ENCODE measurements at places on chromosomes 5 and 9.

DNA sequence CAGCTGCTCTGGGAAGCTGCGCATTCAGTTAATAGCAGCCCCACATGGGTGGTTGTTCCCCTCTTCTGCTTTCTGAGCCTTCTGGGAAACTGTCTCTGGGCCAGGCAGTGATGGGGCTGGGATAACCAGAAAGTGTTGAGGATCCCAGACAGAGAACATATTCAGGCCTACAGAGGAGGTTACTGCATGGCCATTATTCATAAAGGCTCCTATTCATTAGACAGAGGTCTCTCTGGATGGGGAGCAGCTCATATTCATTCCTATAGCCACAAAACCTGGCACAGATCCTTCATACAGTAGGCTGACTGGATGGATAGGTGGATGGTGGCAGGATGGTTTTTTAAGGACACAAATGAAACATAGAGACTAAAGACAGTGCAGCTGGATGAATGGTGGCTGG lies 76.3 kb downstream of the HSPA4 start:
- no peak for DNase-seq

GRCh38 chr9:104987743-104988142 lies 59.8 kb upstream of the ABCA1 start:
- DNase-seq, result no peak

- no peak for DNase-seq
These were observed 9.5 kb upstream of the DPYSL3 start for GRCh38 chr5:147519380-147519779.

GRCh38 chr5:175695161-175696126 lies 37.6 kb downstream of the HRH2 start:
- no peak for DNase-seq

- DNase-seq, result no peak
These were observed 15.1 kb upstream of the IRF1 start for GRCh38 chr5:132505641-132506040.

DNA sequence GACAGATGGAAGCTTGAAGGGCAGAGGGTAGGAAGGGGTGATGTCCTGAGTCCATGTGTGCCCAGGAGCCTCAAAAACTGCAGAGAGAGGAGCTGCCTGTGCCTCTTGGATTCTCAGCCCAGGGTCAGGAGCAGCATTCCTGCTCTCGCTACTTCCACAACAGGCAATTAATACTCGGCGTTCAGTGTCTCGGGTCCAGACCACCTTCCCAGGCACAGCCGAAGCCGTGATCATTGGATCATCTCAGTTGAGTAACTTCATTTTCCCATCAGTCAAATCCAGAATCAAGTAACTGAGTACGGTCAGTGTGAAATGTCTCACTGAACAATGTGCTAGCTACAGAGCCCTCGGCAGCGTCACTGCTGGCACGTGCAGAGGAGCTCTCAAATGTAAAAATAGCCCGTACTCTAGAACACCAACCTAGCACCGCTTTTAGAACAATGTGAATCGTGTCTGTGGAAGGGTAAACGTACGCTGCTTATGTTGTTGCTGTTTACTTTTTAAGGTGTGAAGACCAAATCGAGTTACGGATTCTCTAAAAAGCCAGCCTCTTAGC lies 63.5 kb upstream of the IRX4 start:
- no peak for DNase-seq

- DNase-seq, result no peak
These were observed 529 bp upstream of the NRARP start for GRCh38 chr9:137302449-137303150.

- DNase-seq, result no peak
These were observed 1.4 kb downstream of the MLLT3 start for GRCh38 chr9:20620650-20621470.

- DNase-seq, result no peak
These were observed 1.2 kb downstream of the ABCA2 start for GRCh38 chr9:137026828-137027227.

- no peak for DNase-seq
These were observed 29.9 kb downstream of the CSF2 start for GRCh38 chr5:132103332-132103951.

DNA sequence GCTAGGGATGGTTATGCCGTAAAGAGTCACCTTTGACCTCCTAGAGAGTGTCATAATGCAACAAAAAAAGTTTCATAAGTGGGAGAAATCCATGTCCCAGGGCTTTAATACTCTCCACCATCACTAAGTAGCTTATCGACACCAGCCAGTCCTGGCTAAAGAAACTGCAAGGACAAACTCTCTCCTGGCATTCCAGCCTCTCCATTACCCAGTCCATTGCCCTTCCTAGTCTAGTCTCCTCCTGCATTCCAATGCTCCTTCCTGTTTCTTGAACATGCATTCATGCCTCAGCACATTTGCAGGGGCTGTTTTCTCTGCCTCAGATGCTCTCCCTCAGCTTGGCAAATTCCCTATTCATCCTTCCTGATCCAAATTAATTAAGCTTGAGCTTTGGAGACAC lies 364.1 kb downstream of the BRINP1 start:
- DNase-seq, result no peak

DNA sequence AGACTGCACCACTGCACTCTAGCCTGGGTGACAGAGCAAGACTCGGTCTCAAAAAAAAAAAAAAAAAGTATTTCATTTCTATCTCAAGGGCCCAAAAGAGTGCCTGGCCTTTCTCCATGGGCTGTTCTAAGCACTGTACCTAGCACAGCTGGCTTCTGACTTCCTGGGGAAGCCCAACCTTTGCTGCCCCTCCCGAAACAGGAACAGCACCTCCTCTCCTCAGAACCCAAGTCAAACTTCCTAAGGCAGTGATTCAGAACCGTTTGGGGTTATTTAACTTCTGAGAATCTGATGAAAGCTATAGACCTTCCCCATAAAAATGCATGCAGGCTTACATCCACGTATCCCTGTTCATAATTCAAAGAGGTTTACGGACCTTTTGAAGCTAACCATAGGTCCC lies 57.8 kb downstream of the NRG2 start:
- DNase-seq, result no peak

GRCh38 chr5:14246350-14247053 lies 103.4 kb downstream of the TRIO start:
- DNase-seq, result no peak

DNA sequence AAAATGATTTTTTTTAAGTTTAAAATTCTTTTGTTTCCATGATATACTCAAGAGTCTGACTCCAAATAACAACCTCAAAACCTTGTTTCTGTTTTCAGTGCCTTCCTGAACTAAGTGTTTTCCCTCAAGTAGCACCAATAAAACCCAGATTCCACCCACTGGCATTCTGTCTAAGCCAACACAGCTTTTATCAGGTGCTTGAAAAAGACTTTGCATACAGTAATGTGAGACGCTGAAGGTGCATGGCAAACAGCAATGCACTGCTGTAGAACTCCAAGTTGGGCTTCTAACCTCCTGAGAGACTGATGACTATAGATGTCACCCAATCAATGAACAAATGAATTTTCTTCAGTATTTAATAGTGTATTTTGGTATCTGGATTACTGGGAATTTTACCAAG lies 95.7 kb downstream of the NFIB start:
- peak; percentile 51 for DNase-seq

DNA sequence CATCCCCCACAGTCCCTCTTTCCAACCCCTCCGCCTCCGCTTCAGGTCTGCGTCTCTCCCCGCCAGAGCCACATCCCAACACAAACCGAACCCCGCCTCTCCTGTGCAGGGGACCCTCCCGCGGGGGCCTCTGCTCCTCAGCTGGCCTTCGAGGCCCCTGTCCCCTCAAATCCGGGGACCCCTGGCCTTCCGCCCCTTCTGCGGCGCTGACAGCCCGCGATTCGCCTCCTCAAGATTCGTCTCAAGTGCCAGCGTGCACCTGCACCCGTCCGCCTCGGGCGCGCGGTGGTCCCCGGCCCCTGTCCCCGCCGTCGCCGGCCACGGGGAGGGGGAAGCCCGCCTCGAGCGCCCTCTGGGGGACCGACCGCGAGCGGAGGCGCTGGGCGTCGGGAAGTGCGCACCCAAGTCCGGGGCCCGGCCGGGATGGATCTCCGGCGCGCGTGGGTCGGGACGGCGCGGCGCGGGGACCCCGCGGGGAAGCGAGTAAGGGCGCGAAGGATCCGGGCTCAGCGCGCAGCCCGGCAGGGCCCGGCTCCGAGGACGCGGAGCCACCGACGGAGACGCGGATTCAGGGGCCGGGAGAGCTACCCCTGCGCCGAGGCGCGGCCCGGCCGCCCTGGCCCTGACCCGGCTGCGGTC lies 623 bp downstream of the FLT4 start:
- no peak for DNase-seq

GRCh38 chr9:118262191-118262590 lies 558.0 kb downstream of the TLR4 start:
- peak; percentile 10 for DNase-seq

- DNase-seq, result no peak
These were observed 143.4 kb downstream of the CD180 start for GRCh38 chr5:67053229-67053628.

GRCh38 chr5:56829137-56829908 lies 14.0 kb downstream of the MAP3K1 start:
- no peak for DNase-seq

- no peak for DNase-seq
These were observed 138.3 kb upstream of the SHB start for GRCh38 chr9:38207247-38207778.

DNA sequence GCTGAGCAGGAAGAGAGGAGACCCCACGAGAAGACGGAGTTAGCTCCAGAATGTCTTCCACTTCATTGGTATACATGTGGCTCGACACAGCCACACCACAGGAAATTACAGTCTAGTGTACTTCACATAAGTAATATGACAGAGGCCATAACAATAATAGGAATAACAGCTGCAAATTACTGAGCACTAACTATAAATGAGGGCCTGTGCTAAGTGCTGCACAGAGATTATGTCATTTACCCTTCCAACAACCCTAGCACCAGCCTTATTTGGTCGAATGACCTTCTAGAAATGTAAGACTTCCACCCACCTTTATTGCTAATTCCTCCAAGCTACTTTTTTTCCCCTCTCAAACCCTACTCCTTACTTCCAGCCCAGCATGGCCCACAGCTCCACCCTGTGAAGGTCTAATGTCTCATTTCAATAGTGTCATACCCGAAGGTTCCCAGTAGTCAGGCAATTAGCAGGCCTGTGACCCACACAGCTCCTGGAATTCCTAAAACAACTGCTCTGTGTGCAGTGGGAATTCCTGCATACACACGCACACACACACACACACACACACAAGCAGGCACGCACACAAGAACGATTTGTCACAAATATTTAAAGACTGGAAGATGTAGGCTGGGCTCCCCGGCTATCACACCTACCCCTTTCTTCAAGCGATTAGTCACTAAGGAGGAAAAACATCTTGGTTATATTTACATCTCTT lies 134.5 kb downstream of the FRMD3 start:
- no peak for DNase-seq

GRCh38 chr5:174090129-174090528 lies 44.6 kb downstream of the NSG2 start:
- no peak for DNase-seq

DNA sequence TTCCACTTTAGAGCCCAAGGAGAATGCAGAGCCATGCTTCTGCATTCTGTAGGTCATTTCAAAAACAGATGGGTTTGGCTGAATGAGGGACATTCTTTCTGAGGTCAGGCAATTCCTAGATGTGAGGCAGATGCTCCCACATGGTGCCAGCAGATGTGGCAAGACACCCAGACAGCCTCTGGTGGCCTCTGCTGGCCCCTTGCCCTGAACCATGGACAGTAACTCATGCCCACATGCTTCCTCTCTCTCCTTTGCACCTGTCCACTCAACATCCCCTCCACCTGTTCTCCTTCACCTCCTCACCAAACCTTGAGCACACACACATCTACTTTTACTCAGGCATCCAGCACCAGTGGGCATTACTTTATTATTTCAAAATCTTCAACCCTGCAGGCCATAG lies 252.3 kb downstream of the DNAH5 start:
- DNase-seq, result no peak

DNA sequence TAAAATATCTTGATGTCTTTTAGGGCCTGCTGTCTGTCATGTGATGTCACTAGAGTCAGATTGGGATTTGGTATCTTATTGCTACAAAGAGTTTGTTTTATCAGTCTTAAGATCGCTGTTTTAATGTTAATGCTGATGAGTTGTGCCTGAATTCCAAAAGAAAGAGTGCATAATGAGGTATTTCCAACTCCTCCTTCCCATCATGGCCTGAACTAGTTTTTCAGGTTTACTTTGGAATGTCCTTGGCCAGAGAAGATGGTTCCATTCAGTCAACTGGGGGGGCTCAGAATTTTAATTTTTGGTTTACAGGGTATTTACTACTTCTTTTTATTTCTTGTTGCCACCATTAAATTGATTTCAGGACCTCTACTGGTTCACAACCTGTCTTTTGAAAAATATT lies 74.3 kb upstream of the MARCHF11 start:
- DNase-seq, result no peak

DNA sequence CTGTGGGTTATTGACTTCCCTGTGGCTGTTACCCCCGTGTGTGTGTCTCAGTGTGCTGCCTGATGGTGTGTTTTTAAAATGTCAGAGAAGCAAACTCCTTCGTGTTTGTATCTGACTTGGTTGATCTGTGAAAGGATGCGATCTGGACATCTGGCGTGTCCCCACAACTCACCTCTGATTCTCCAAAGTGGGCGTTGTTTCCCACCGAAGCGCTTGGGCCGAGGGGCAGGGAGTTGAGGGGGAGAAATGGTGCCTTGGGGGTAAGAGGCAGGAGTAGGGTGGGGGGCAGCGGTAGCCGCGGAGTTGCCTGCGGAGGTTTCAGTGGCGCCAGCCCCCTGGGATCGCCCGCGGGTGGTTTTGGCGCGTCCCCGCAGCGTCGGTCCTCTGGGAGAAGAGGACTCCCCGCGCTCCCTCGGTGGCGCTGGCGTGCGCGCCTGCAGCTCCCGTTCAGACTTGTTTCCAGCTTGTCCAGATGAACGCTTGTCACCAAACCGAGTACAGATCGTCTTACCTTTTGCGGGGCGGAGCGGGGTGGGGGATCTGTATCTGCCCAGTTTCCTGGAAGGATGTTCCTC lies 1.1 kb downstream of the MAST4 start:
- DNase-seq, result peak; percentile 32

DNA sequence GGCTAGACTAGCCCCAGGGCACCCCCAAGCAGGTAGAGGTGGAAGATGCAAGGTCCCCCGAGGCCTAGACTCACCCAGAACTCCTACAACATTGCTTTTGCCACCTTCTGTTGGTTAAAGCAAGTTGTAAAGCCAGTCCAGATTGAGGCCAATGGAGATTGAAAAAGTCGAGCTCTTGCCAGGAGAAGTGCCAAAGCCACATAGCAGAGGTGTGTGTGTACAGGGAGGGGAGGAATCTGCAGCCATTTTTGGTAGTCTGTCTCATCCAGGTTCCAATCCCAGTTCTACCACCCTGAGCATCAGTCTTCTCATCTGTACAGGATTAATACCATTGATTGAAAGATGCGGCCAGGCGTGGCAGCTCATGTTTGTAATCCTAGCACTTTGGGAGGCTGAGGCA lies 12.3 kb upstream of the URM1 start:
- no peak for DNase-seq

GRCh38 chr5:60698336-60698735 lies 1.6 kb downstream of the DEPDC1B start:
- DNase-seq, result peak; percentile 49

GRCh38 chr9:127809540-127810377 lies 7.1 kb downstream of the FPGS start:
- DNase-seq, result no peak

GRCh38 chr5:165903835-165904234 lies 2387.6 kb upstream of the WWC1 start:
- DNase-seq, result no peak

GRCh38 chr5:127741412-127741811 lies 38.2 kb downstream of the CCDC192 start:
- DNase-seq, result no peak

Measured in NCI-H2029 treated with DMSO at 0.1 percent for 48 hours (cell line).